Spleen (tissue), 13 donors: ENCODE measurements at places on chromosomes 11 and 22. TPM values are rescaled to one million over a fixed set of nuclear protein-coding genes. Genes with fewer than 3 reads are reported as not detected.

Gene CTSW
- 29.5 TPM for total RNA-seq

Gene EFCAB6
- 2.8 TPM for total RNA-seq

Gene CATSPERZ
- total RNA-seq, result not detected

Gene TMEM132A
- total RNA-seq, result 9.5 TPM

Gene SLC17A6
- total RNA-seq, result not detected

Gene ZNF214
- 1.5 TPM for total RNA-seq

Gene GDPD4
- total RNA-seq, result not detected

Gene UPK3A
- not detected for total RNA-seq

DNA sequence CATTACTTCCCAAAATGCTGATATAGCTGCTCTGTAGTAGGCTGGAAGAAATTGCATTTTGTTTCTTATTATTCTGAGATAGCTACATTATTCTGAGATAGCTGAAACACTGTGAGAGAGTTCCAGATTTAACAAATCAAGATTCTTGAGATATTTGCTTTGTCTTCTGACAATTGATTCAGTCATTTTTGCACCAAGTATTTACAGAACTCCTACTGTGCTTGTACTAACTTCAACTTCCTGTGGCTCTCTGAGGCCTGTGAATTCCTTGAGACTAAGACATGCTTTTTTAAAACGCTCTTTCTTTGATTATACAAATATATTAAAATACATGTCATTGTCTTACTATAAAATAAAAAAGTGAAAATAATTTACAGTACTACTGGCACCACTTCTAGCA, 52.7 kb downstream of the USP47 start:
- DNase-seq, result no peak

DNA sequence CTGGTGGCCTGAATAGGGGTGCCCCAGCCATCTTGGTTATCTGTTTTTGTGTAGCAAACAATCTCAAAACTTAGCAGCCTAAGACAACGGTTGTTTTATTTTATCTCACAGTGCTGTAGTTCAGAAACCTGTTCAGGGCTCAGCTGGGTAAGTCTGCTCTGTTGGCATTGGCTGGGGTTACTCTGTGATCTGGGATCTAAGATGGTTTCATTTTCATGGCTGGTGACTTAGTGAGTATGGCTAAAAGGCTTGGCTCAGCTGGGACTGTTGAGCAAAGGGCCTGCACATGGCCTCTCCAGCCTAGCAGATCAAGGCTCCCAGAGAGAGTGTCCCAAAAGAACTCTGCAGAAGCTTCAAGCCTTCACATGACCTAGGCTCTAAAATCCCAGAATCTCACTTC, 60.8 kb upstream of the POU2AF1 start:
- no peak for DNase-seq

DNA sequence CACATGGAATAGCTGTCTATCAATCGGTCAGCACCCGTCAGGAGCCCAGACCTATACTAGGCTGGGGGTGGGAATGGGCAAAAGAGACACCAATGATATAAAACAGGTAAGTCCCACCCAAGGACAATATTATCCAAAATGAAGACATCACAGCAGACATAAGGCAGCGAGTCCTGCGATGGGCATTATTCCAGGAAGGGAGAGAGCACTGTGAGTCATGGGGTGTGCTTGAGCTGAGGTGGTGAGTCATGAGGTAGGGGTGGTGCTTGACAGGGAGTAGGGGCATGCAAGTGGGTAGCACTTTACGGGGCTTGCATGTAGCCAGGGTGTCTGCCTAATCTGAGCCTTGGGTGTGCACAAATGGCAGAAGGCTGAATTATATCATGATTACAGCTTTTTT, 605.0 kb upstream of the CADM1 start:
- no peak for DNase-seq

DNA sequence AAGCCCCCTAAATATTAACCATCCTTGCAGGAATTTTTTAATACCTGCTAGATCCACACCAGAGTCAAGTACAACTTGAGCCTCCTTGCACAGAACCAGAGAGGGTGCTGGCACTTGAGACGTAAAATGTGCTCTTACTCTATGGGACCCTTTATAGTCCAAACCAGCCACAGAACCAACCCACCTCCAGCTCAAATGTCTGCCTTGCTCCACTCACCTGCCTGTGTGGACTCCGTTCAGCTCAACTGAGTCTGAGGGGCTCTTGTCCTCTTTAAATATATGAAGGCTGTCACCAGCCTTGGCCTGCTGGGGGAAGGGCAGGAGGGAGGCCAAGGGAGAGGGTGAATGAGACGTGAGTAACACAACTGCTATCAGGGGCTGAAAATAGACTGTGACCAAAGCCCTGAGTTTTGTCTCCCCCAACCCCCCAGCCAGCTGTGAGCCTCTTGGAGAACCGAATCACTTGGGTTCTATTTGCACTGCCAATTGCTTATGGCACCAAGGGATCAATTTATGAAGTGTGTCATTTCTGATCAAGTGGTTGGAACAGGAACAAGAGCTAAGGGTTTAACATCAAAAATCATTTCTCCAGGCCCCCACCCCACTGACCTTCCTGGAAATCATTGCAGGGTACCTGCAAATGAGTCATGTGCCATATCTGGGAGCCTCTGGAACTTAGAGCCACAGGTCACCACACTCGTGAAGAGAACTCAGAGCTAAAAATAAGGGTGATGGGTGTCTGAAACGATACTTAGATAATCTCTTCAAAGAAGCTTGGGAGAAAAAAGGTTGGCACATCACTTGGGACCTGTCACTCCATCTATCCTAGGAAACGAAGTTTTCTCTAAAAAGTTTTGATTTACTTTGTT, at the start of gene CSRP3:
CSRP3 (minus strand) TSS at position 247 of the 869 bp plus-strand sequence. CDS start 9,535 bp downstream, outside the sequence.
- no peak for DNase-seq

DNA sequence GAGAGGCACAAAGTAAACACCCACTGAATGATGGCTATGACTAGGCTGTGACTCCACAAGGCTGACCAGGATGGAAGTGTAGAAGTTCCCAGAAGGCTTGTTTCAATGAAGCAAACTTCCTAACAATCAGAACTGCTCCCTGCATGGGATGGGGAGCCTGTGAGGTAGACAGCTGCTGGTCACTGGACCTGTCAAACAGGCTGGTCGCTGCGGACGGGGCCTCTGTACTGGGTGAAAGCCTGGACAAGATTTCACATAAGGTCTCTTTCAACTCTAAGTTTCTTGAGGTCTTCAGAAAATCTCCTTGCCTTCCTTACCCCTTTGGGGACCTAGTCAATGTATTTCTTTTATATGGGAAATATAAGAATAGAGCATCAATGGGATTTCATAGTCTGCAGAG, 438.2 kb downstream of the BUD13 start:
- no peak for DNase-seq

DNA sequence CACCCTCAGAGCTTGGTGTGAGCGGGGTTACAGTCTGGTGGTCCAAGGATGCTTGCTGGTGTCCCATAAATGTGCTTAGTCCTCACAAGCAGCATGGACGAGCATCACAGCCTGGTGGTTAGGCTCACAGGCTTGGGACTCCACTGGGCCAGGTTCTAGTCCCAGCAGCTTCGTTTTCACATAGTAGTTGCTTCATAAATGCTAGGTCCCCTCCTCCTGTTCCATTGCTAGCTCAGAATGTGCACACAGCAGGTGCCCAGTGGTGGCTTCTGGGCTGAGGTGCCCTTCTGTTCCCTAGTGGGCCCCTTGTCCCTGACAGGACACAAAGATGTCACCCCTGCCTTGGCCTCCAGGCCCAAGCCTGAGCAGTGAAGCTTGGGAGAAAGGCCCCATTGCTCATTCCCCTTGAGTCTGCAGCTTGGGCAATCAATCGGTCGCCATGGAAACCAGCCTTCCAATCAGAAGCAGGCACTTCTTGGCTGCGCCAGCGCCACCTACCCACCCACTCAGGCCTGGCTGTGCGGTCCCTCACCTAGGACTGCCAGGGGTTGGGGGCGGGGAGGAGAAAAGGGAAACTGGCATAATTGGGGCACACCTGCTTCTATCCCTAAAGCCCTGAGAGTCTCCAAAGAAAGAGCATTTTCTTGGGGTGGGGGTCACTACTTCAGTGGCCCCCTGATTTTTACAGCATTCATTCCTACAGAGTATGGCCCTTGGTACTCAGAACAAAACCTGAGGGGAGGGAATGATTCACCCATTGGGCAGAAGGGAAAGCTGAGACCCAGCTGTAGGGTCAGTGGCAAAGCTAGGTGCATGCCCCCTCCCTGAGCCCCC, 48.1 kb downstream of the CYTH4 start:
- no peak for DNase-seq

- no peak for DNase-seq
Measured at GRCh38 chr11:34238533-34238932, 119.3 kb downstream of the ABTB2 start.

GRCh38 chr22:27740202-27740748, 61.3 kb downstream of the MN1 start:
- DNase-seq, result no peak

DNA sequence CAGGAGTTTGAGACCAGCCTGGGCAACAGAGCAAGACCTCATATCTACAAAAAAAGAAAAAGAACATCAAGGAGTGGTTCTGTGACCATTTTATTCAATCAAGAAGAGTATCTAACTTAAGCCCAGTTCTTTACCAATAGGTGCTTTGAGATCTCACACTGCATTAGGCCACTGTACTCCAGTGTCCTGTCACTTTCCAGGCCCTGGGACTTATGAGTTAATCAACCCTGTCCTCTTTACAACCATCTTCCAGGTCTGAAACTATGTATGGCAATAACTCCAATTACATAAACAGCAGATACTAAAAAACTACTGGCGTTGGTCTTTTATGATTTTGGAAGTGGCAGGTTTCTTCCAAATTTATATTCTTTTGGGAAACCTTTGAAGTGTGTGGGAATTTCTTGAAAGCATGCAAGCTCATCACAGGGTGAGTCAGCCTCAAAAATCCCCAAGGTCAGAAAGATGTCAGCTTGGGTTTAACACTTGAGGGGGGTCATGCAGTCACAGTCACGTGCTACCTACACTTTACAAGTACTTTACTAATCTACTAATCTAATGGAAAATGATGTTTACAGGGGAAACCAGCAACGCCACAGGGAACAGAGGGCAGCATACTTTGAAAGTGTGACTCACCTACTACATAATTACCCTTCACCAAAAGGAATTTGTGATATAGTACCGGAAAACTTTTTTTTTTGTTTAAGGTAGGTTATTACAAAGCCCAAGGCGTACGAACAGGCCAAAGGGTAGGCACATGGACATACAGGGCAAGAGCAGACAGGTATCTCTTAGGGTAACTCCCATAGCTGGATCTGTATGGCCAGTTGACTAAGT, 15.6 kb downstream of the PISD start:
- DNase-seq, result no peak

DNA sequence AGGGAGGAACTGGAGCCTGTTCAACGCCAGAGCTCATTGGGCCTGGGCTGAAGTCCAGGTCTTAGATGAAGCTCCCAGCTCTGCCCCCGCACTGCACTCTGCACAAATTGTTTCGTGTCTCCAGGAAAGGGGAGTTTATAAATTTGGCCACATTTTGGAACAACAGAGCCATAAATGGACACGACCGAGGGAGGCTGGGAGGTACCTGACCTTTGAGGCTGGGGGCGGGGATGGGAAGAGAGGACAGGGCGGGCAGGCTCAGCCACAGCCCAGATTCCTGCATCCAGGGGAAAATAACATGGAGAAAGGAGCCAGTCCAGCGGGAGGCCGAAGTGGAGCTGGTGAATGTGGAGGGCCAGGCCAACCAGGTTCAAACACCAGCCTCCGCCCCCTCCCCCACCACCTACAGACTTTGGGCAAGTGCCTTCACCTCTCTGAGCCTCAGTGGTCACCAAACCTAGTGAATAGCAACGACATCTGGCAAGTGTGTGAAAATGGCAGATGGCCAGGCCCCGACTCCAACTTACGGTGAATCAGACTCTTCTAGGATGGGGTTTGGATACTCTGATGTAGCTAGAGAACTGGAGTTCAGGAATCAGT, 36.8 kb upstream of the SMTN start:
- DNase-seq, result no peak

DNA sequence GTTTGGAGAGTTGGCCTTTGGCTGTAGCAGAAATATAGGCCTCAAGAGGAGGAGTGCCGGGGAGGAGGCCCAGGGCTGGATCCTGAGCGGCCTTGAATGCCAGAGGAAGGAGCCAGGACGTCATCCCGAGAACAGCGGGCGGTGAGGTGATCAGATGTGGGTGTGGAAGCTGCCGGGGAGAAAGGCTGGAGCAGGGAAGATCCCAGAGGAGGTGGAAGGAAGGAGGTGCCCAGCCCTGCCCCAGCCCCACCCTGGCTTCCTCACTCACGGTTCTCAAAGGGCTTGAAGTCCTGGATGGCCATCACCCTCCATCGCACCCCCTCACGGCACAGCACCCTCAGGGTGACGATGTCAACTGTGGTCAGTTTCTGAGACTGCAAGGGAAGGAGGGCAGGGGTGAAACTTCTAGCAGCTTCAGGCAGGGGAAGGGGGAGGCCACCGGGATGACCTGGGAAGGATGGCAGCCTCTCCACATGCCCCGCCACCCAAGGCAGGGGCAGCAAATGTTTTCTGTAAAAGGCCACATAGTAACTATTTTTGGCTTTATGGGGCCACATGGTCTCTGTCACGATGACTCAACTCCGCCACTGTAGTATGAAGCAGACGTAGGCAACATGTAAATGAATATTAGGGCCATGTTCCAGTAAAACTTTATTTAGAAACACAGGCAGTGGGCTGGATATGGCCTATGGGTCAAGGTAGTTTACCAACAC, 10.7 kb downstream of the IL2RB start:
- DNase-seq, result no peak

DNA sequence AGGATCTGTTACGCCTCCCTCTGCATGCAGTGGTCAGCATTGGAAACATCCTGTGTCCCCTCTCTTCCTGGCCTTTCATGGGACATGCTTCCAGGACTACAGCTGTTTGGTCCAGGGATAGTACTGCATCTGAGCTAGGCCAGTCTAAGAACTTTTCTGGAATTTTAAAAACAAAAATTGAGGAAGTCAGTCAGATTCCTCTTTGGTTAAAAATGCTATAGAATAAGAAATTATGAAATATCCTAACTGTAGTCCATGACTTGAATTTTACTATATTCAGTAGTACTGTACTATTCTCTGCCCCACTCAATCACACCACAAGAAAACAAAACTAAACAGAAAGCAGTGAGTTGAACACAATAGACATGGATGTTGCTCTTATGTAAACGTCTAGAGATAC, 201.0 kb upstream of the CADM1 start:
- no peak for DNase-seq

DNA sequence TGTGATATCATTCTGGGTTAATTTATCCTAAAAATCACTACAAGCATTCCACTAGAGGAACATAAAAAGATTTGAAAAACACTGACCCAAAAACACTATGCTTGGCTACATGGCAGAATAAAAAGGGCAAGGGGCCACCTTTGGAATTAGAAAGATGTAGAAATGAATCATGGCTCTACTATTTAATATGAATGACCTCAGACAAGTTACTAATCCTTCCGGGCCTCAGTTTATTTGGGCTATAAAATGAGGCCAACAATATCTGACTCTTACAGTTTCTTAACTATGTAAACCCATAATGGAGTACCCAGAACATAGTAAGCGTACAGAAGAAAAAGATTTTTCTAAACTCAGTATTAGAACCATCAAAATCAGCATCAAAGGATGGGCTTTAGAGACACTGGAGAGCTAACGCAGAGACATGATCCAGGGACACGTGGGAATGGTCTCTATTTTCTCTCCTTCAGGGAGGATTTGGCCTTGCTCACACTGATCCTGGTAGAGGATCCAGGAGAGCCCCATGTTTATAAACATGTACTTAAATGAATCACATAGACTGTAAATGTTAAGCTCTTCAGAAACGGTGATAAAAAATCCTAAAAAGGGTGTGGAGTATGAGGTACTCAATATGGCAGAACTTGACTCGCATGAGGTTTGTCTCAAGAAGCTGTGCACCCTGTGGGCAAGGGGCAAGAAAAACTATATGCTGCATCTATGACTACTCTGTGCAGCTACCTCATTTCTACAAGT, 288.4 kb upstream of the PITPNB start:
- no peak for DNase-seq
